ENCODE measurements at places on chromosomes 7 and 10.

DNA sequence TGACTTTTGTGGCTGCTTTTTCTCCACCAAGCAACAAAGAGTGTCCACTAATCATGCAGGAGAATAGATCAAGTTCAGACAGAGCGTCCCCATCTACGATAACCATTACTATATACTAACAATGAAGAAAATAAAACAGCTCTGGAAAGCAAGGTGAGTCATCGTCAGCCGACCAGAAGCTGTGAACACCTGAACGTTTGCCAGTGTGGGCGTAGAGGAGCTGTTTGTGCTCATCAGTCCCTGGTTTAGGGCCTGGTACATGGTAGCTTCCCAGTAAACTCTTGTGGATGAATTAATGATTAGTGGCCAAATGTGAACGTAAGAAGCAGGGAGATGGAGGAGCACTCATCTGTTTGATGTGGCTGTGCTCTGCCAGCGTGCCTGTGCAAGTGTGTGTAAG, 180.7 kb downstream of the EVX1 start:
- DNase-seq = no peak

DNA sequence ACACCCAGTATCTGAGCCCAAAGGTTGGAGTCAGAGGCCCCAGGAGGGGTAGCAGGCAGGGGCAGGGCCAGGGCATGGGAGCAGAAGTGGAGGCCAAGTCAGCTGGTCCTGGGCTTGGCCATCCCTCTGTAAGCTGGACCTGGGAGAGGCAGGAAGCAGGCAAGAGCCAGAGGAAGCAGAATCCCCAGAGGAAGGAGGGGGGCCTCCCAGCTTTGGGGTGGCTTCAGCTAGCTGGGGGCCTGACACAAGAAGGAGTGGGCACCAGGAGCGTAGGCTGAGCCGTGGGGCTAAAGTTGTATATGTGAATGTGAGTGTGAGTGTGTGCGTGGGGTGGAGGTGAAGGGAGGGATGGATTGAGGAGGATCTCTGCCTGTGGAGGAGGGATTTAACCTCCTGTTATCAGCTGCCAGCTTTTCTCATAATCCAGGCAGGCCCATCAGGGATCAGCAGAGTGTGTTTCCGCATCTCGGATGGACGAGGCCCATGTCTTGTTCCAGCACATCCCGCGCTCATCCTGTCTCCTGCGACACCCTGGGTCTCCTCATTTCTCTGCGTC, 54.0 kb downstream of the NEURL1 start:
- no peak for DNase-seq

GRCh38 chr7:96591900-96592676, 117.6 kb downstream of the SEM1 start:
- DNase-seq = no peak

GRCh38 chr10:112375721-112376395, 1.9 kb downstream of the ACSL5 start:
- DNase-seq = peak; percentile 67

GRCh38 chr10:32197423-32197822, 141.2 kb upstream of the KIF5B start:
- DNase-seq = no peak

DNA sequence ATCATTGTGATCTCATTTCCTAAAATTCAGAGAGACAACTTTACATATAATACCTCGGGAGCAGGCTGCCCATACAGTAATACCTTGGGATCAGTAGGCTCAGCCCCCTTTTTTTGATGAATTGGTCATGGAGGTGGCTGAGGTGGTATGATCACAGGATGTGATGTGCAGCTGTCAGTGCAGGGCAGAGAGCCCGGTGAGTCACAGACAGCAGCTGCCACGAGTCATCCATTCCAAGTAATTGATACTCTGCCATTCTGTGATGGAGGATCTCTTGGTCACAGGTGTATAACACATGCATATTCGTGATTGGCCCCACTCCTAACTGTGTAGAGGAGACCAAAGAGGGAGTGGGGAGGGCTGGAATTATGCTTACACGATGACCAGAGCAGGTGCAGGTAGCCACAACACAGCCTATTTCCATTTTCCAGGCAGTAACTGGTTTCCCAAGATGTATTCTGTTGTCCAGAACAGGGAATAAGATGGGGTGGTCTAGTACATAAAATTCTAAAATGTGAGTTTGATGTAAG, 14.1 kb downstream of the NRCAM start:
- no peak for DNase-seq

DNA sequence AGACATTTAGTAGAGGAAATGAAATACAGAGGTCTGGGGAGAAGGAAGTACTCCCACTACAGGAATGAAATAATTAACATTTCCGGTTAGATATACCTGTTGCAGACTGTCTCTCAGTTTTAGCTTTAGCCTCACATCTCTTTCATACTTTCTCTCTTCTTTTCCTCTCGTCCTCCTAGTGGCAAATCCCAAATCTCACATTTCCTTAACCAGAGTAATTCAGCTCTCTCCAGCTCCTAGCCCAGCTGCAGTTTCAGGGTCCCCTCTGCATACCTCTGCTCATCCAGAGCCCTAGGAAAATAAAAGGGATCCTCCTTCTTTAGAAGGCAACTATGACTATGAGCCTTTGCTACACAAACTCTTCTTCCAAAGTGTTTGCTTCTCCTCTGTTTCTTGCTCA, 643.2 kb downstream of the PHTF2 start:
- DNase-seq = no peak
